ENCODE measurements at places on chromosomes 13 and 19.
A peak's percentile ranks its signal among the peaks of the same experiment; 100 is the strongest.

DNA sequence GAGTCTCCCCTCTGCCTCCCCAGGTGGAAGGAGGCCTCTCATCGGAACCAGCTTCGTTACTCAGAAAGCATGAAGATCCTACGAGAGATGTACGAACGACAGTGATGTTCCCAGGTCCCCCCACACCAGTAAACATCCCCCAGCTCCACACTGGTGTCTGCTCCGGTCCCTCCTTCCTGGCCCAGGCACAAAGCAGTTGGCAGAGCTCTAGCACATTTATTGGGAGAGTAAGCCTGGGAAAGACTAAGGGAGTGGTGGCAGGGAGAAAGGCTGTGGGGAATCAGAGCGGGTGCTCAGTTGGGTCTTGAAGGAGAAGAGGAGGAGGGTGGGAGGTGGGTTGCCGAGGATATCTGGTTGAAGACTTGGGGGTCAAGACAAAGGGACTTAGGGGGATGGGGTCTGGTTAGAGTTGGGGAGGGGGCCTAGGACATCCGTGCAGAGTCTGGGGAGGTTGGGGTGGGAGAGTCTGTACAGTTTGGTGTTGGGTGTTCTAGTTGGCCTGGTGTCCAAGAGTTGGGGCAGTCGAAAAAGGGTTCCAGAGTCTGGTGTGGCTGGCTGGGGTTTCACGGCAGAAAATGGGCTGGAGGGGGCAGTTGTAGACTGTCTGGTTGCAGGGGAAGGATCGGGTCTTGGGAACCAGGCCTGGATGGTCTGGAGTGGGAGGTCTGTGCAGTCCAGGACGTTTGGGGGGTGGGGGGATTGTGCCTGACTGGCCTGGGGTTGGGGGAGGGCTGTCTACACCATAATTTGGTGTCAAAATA is 2.3 kb downstream of the HSPB6 start:
- DNase-seq, result no peak

DNA sequence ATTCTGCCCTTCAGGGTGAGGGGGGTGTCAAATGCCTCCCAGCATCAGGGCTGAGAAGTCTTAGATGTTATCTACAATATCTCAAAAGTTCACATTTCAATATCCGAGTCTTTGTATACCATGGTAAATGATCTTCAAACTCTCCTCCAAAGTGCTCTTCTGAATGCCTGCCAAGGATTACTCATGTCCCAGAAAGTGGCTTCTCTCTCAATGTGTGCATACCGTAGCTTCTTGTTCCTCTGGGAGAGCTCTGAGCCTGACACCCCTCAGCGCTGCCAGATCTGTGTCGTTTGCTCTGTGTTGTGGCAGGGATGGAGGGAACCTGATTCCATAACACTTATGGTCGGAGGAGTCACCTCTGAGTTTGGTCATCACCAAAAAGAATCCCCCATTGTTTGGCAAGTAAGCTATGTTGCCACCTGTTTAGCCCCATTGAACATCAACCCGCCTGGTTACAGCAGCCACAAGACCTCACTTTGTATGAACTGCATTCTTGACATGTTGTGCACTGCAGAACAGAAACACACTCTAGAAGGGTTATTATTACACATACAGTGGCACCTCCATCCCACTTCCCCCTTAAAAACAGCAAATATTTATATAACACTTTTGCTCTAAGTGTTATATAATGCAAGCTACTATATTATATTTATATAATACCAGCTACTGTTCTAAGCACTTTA is 163.1 kb upstream of the MIR17HG start:
- DNase-seq, result no peak

DNA sequence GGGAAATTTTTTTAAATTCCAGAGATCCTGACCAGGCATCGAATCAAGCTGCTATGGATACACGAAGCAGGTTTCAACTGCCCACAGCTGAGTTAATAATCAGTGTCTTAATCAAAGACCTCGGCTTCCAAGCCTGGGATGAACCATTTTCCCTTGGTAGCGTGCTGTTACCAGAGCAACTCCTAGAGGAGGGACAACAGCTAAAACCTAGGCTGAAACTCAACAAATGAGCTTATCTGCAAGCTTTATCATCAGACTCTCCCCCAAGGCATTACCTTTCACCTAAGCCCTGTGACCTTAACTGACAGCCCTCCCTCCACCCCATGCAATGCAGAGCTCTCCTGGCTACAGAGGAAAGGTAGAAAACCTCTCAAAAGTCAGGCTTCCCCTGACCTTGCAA is 39.7 kb downstream of the RCBTB1 start:
- no peak for DNase-seq

DNA sequence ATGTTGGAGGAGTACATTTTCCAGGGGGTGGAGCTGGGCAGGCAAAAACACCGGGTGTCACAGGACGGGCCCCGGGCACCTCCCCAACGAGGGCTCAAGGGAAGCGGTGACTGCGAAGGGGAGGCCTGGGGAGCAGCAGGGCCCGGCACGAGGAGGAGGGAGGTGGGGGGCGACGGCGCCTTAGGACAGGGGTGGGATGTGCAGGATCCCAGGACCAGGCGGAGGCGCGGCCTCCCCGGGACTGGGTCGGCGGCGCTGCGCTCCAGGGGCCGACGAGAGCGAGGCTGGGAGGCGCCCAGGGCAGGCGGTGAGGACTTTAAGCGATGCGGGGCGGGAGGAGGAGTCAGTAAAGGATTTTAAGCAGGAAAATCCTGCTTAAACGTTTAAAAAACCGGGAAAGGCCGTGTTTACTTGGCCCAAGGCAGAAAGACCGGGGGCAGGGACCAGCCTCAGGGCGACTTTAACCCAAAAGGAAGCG is 427 bp downstream of the ZNF160 start:
- peak; percentile 12 for DNase-seq

GRCh38 chr13:99830931-99831330 is 140.6 kb downstream of the ZIC5 start:
- DNase-seq, result no peak

DNA sequence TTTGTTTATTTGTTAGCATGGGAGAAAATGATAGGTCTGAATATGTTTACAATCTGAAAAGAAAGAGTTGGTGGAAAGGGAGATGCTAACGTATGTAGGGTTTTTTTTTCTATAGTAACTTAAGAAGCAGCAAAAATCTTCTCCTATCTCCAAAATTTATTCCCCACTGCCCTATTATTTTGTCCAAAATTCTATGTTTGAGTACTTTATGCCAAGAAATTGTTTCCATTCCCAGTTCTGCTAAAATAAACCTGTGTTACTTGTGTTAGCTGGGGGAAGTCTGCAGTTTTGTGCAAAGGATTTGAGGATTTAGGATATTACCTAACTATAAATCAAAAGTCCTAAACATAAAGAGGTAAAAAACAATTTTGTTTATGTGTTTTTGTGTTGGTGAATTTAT is 2770.4 kb upstream of the PCDH20 start:
- DNase-seq, result no peak

DNA sequence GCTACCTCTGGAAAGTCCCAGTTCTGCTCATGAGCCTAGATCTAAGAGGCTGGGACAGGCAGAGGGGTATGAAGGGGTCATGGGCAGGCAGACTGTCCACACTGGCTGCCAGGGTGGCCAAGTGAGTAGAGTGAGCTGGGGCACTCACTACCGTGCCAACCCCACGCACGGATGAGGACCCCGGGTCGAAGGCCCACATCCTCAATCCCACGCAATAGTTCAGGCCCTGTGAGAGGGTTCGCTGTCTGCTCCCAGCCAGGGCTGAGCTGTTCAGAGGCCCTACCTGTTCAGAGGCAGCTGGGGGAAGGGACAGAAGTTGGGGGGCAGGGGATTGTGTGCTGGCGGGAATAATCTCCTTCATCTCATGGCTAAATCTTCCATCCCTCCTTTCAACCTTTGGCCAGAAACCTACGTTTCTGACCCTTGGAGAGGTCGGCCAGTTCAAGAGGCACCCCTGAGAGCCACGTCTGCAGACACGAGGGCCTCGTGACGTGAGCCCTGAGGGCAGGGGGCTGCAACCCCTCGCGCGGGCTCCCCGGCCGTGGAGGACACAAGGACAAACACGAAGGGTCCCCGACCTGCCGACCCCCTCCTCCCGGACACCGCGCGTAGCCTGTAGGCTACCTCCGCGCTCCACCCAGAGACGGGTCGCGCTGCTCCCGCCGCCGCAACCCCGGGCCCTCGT is 1.0 kb upstream of the RPS5 start:
- no peak for DNase-seq

- no peak for DNase-seq
These were observed 14.8 kb downstream of the CEBPG start for GRCh38 chr19:33388231-33388724.

DNA sequence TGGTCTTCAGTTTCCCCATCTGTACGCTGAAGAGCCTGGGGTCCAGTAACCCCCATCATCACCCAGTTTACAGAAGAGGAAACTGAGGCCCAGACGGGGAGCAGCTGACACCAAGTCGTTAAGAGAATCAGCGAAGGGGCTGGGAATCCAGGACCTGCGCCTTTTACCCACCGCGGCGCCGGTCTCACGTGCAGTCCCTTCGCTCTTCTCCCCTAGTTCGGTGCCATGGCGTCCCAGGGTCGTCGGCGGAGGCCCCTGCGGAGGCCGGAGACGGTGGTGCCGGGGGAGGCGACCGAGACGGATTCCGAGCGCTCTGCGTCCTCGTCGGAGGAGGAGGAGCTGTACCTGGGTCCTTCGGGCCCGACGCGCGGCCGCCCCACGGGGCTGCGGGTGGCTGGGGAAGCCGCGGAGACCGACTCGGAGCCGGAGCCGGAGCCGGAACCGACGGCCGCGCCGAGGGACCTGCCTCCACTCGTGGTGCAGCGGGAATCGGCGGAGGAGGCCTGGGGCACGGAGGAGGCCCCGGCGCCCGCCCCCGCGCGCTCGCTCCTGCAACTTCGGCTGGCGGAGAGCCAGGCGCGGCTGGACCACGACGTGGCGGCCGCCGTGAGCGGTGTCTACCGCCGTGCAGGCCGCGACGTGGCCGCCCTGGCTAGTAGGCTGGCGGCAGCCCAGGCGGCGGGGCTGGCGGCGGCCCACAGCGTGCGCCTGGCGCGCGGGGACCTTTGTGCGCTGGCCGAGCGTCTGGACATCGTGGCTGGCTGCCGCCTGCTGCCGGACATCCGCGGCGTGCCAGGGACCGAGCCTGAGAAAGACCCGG is 698 bp downstream of the BLOC1S3 start:
- no peak for DNase-seq

DNA sequence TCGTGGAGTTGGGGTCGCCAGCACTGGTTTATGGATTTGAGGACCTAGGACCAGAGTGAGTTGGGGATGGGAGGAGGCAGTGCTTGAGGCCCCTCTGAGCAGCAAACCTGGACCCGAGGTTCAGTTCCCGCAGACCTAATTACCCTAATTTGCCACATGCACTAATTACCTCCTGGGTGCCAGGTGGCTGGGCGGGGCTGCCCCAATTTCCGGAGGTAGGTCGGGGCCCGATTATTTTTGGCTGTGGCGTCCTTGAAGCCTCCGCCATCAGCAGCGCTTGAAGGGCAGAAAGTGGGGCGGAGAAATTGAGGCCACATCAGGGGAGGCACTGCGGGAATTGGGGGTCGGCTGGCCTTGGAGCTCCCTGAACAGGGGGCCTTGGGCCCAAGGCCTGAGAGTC is 5.9 kb upstream of the HOMER3 start:
- no peak for DNase-seq

DNA sequence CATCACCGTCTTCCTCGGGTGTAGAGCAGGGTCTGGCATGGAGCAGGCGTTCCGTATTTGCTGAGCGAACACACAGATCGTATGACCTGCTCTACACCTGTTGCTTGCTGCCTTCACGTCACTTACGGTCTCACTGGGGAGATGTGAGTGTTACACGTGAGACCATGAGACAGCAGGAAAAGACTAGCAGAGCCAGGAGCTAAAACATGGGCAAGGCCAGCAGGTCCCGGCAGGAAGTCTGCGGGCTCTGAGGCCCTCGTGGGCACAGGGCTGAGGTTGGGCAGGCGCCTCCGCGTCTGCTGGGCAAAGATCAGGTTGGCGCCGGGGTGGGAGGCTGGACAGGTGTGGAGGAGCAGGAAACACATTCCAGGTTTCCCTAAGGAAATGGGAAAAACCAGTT is 19.7 kb upstream of the GTF3A start:
- no peak for DNase-seq

DNA sequence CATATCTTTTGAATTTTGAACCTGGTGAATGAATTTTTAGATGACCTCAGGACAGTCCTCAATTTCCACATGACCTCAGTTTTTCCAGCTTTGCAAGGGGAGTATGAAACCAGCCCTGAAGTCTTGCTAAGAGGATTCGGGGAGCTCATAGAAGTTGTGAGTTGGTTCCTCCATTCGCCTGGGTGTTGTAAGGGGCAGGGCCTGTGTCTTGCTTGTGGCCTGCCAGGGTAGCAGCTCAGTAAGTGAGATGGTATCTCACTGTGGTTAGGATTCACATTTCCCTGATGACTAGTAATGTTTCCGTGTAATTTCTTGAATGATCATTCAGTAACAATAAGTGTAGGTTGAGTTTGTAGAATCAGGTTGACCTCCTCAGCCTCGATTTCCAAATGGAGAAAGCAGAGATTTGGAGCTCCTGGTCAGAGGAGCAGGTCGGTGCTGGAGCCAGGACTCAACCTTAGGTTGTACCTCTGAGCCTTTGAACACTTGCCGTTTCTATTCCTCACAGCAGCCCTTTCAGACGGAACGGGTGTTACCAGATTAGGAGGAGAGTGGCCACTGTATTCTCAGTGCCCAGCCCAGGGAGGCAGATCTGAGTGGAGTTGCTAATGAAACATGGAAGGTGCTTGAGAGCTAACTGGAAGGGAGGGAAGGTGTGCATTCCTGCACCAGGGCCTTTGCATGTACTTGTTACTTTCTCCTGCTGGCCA is 14.6 kb downstream of the NACC1 start:
- no peak for DNase-seq

GRCh38 chr19:7917267-7918061 is 2.7 kb upstream of the SNAPC2 start:
- no peak for DNase-seq

DNA sequence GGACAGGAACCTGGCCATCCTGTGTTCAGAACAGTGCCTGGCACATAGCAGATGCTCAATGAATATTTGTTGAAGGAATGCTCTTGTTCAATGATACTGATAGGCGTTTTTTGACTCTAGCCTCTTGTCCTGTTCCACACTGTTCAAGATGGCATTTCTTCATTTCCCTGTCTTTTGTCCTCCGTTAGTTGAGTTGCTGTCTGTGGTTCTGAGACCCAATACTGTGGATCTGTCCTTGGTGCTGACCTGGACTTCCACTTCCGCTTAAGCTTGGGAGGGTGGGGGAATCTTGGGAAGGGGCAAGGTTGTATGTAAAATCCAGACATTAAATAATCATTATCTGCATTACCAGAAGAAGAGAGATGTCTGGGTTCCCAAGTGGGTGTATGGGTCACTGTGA is 8.3 kb upstream of the KCNN4 start:
- no peak for DNase-seq

DNA sequence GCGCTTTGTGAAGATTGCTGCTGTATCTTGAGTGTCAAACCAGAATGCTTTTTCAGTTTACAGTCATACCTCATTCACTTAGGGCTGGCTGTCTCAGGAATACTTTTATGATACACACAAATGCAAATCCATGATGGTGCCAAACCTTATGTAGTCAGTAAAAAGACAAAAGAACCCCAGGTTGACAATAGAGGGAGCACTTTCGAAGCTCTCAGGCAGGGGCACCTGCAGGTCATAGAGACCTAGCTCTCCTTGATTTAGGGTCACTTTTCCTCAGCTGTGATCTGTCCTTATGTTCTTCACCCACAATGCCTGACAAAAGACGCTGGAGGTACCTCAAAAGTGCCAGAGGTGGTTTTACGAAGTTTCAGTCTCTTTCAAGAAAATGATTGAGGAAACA is 172.2 kb downstream of the DNAJC15 start:
- DNase-seq, result no peak

- DNase-seq, result no peak
These were observed 15.7 kb upstream of the ERVV-1 start for GRCh38 chr19:52997975-52998374.
